ENCODE measurements at places on chromosomes 7 and 10.

DNA sequence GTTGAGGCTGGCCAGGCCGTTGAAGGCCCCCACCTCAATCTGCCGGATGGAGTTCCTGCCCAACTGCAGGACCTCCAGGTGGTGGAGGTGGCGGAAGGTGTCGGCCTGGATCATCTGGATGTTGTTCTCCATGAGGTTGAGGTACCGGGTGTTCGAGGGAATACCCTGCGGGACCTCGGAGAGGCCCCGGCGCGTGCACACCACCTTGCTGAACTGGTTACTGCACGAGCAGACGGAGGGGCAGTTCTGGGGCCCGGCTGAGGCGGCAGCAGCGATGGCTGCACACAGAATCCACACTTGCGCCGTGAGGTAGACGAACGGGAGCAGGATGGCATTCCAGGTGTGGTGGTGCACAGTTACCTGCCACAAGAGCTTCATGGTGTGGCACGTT is 979 bp downstream of the LRRC4 start:
- DNase-seq, result no peak

DNA sequence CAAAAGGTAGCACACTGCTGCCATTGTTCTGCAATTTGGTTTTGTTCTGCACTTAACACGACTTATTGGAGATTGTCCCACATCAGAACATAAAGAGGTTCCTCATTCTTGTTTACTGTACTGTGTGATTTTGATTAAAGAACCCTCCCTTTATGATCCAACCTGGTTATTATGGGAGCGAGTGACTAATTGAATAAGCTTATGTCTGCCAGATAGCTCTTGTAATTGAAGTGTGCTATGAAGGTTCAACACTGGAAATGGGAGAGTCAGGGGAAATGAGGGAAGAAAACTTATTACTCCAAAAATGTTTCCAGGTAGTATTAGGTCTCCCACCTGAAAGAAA is 33.9 kb downstream of the CASP7 start:
- no peak for DNase-seq

GRCh38 chr10:2541176-2541575 is 526.2 kb upstream of the PFKP start:
- DNase-seq, result no peak

GRCh38 chr10:18056583-18056982 is 83.6 kb upstream of the CACNB2 start:
- DNase-seq, result no peak

DNA sequence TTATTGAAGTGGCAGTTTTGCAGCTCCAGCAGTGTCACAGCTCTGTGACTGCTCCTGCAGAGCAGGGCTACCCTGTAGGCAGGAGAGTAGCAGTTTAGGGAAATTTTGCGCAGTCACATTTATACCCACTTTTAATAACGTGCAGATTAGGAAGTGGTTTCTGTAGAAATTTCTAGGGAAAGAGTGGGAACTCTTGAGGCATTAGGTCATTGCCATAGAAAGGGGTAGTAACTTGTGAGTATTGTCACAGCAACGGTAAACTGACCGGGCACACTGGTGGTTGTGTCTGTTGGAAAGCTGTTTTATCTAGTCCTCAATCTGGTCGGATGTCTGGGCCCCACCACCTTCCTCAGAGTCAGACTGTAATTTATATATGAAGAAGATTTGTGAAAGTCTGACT is 51.9 kb downstream of the CDC14C start:
- no peak for DNase-seq

- DNase-seq, result no peak
Observed at GRCh38 chr10:6518791-6519429, 61.2 kb downstream of the PRKCQ start.

DNA sequence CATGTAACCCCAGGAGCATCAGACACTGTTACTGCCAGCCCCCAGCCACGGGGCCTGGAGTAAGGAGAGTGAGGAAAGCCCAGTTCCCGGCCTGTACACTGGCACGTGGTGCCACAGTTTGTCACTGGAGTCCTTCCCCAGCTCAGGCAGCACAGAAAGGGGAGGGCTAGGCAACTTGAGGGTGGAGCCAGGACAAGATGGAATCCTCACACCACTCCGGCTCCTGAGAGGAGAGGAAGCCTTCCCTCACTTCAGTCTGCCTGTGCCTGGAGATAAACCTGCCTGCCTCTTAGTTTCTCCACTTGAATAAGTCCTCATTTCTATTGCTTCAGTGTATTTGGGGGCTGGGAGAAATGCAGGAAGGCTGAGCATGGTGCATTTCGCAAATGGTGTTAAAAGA is 176.0 kb downstream of the KIAA1217 start:
- no peak for DNase-seq

DNA sequence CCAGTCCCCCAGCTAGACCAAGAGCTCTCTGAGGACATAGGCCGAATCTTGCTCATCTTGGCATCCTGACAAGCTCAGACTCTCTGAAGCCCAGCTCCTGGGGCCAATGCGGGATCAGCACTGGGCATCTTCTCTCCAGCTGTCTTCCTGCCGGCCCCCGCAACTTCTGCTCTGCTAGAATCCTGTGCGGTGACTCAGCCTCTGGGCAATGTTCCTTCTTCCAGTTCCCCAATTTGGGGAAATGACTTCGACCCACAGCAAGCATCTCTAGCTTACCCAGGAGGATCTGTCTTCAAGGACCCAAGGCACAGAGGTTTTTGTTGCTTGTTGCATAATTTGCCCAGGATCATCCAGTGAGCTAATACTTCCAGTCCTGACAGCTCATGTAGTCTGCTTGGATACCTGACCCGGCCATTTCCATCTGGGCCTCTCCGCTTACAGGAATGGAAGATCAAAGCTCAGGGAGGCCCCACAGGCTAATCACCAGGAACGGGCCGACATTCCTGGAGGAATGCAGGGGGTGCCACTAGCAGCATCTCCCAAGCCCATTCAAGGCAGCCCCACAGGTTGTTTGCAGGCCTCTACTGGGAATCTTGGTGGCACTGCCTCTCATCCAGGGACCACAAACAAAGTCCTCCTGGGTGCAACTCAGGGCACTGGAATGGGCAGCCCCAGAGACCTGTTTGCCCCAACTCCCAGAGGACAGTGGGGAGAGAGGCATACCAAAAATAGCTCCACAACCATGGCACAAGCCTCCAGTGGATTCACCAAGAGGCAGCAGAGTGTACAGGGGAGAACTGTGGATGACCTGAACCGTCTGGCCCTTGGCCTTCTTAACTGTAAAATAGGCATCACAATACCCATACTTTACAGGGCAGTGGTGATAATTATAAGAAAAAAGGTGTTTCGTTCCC is 151.9 kb downstream of the NEURL1 start:
- peak; percentile 80 for DNase-seq

DNA sequence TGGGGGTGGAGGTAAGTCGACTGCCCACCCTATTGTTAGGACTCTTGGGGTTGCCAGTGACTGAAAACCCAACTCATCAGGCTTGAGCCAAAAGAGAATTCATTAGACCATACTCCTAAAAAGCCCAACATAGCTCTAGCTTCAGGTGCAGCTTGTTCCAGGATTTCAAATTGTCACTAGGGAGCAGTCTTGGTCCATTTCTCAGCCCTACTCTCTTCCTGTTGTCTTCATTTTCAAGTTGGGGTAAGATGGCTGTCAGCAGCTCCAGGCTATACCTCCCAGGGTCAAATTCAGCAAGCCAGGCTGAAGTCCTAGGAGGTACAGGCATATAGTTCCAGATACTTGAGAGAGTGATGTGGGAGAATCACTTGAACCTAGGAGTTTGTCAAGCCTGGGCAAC is 14.9 kb upstream of the COL13A1 start:
- no peak for DNase-seq

DNA sequence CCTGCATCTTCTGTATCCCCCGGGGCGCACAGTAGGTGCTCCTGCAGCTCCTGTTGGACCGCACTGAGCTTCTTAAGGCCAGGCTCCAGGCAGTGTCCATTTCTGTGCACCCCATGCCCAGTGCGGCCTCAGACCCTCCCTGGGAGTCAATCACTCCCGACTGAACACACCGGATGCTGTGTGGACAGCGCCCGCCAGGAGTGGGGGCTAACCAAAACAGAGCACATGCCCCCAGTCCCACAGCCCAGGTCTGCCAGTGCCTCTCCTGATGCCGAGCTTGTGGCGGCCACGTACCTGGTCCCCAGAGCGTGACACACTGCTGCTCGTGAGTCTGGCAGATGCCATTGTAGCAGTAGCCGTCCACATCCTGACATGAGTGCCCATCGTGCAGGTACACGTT is 168.1 kb downstream of the FANK1 start:
- DNase-seq, result no peak
